HCEC 1CT (cell line): ENCODE measurements at places on chromosomes 13 and 19.

DNA sequence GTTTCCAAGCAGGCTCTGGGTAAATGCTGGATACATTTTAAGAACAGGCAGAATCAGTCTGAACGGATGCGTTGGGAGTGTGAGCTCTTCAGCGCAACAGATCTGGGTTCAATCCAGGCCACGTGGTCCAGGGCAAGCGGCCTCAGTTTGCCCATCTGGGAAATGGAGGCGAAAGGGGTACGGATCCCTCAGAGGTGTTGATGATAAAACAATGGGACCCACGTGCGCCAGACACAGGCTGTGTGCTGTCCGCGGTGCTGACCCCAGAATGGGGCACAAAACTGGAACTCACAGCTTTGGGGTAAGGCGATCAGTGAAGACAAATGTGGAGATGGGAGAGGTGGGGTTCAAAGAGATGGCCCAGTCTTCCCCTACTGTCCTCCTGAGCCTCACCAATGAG, 13.1 kb upstream of the PDE4C start:
- DNase-seq: no peak

GRCh38 chr13:38527140-38527539, 159.7 kb upstream of the FREM2 start:
- no peak for DNase-seq

- DNase-seq: no peak
Measured at GRCh38 chr19:47507924-47508553, 6.8 kb downstream of the NAPA start.

DNA sequence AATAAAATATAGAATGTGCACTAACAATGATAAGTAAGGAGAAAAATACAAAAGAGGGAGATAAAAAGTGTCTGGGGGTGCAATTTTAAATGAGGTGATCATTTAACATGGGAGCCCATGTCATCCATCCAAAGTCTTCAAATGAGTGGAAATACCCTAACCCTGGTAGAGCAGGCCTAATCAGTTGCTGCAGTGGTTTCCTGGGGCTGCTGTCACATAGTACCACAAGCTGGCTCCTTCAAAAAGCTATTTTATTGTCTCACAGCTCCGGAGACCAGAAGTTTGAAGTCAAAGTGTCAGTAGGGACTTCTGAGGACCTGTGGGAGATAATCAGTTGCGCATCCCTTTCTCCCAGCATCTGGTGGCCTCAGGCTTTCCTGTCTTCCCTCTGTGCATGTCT, 717.9 kb downstream of the DIAPH3 start:
- DNase-seq: no peak

GRCh38 chr13:51628059-51628852, 44.0 kb downstream of the WDFY2 start:
- no peak for DNase-seq

GRCh38 chr19:53538378-53539109, 599 bp downstream of the ZNF331 start:
- no peak for DNase-seq

DNA sequence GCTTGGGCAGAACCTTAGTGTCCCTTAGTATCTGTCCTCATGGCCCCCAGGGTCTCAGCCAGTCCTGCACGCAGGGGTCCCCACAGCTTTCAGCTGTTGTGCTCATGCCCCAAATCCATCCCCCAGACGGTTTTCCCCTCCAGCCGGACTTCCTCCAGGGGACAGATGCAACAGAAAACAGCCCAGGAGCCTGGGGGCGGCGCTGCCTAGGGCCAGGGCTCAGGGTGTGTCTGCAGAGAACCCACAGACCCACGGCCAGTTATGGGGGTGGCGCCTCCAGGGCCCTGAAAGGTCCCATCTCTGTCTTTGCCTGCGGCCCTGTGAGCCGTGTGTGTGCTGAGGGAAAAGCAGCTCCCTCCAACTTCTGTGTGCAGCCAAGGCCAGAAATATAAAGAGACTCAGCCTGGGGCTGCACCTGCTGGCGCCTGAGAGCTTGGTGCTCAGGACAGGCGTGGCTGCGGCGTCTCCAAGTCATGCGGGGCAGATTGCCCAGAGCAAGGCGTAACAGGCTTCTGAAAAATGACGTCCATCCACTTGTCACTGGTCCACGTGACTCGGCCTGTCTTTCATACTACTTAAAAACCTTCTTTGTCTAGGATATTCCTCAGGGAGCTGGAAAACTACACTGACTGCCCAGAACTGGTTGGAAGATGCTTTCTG, 22.1 kb upstream of the F7 start:
- DNase-seq: no peak
